Activated T-helper 9 cell treated with anti-CD3 and anti-CD28 coated beads, Interleukin-2, amount 50 U/mL, for 16 hours (primary cell): ENCODE measurements at places on chromosomes 2 and 18.

DNA sequence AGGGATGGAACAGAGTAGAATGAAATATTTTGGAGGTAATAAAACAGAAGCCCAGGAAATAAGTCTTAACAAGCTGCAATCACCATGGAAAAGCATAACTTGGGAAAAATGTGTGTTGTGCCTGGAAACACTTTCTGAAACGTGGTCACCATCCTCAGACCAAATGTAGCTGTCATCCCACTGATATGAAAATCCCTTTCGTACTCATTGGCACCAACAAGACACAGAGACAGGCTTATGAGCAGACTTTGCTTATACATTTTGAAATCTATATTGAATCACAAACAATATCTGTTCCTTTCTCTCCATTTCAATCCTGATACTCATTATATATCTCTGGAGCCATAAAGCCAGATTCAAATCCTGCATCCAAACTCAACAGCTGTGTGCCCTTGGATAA is 28.7 kb downstream of the MREG start:
- no peak for DNase-seq

- DNase-seq: no peak
Measured at GRCh38 chr18:48645427-48646002, 106.7 kb downstream of the CTIF start.

DNA sequence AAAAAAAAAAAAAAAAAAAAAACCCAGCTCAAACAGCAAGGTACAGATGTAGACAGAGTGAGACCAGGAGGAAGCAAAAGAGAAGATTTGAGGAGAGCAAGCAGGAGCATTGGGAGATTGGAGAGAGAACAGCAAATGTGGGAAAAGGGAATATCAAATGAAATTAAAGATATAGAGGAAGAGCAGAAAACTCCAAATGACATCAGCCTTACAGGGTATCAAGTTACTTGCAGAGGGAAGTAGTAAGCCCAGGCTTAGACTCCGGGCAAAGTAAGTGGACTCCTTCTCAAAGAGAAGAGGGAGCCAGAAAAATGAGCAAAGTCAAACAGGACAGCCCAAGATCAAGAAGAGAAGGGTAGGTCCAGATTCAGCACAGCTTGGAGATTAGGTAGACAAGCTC is 93.3 kb upstream of the PPP1CB start:
- DNase-seq: no peak

- no peak for DNase-seq
Measured at GRCh38 chr18:11993264-11993916, 12.1 kb downstream of the IMPA2 start.
